HTR-8/SVneo (cell line): ENCODE measurements at places on chromosomes 12 and 14.

GRCh38 chr14:104099096-104100041 lies 13.9 kb downstream of the ASPG start:
- DNase-seq = no peak

GRCh38 chr12:112969547-112970306 lies 8.6 kb upstream of the OAS2 start:
- DNase-seq = no peak

GRCh38 chr14:104979758-104980610 lies 1.8 kb upstream of the AHNAK2 start:
- no peak for DNase-seq

- DNase-seq = no peak
These were observed 136.4 kb upstream of the NCOR2 start for GRCh38 chr12:124703856-124704255.

DNA sequence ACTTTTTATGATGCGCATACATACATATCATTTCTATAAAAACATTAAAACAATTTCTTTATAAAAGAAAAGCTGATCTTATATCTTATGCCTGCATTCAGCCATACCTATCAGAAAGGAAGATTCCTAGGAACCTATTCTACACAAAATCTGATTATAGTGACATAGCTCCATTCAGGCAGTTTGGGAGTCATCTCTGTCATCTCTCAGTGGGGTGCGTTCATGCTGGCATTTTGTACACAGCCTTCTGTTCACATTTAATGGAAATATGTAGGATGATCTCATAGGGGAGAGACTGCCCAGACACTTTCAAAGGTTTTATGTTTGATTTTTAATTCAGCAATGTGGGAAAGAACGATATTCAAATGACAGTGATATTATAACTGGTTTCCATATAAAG lies 52.9 kb downstream of the ATL1 start:
- DNase-seq = no peak

GRCh38 chr12:56086608-56087007 lies 6.6 kb downstream of the ERBB3 start:
- no peak for DNase-seq

- DNase-seq = no peak
These were observed 14.6 kb downstream of the ATXN7L3B start for GRCh38 chr12:74552201-74552600.

GRCh38 chr12:95396849-95397468 lies 77.0 kb upstream of the METAP2 start:
- peak; percentile 10 for DNase-seq

GRCh38 chr14:51726166-51726899 lies 74.6 kb downstream of the FRMD6 start:
- DNase-seq = no peak

DNA sequence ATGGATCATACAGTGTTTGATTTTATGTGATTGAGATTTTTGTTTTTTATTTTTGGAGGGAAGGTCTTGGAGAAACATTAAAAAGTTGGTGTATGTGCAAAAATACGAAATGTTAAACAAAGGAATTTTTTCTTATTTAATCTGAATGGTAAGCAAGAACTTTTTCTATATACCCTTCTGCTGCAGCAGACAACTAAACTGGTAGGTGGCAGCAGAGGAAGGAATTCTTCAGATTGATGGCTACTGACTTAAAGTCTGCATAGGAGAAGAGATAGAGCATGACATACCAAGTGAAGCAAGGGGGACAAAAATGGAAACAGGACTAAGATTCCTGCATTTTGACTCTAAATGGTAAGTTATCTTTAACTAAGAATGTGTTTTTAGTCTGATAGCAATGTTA lies 42.0 kb upstream of the A2ML1 start:
- peak; percentile 14 for DNase-seq

- no peak for DNase-seq
These were observed 11.8 kb downstream of the ZFYVE21 start for GRCh38 chr14:103727313-103727980.

DNA sequence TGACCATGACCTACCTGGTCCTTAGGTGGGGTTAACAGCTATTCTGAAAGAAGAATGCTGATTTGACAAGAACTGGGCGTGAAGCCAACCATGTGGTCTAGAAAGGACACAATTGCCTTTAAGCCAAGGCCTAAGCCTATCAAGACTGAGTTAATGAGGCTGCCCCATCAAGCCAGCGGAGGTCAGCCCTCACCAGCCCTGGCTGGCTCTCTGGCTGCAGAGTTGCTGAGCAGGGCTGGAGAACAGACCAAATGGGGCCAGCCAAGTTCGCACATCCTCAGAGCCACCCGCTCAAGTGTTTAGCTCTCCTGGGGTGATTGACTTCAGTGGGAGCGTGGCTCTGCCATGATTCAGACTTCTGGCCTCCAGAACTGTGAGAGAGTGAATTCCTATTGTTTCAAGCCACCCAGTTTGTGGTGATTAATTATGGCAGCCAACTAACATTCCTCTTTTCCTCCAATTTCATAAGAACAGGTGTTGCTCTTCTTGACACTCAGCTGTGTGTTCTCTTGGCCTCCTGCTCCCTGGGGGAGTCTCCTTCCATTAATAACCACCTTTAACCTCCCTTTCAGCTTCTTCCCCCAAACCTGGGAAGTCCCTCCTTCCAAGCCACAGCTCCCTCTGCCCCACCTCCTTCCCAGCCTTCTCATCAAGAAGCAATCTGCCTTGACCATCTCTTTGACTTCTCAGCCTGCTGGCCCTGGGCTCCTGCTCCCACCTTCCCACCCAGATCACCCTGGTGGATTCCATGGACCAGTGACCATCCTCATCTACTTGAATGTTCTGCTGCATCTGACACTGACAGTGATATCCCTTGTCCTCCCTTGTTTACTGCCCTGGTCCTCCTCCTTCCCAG lies 5.3 kb upstream of the SERPINA5 start:
- DNase-seq = no peak

DNA sequence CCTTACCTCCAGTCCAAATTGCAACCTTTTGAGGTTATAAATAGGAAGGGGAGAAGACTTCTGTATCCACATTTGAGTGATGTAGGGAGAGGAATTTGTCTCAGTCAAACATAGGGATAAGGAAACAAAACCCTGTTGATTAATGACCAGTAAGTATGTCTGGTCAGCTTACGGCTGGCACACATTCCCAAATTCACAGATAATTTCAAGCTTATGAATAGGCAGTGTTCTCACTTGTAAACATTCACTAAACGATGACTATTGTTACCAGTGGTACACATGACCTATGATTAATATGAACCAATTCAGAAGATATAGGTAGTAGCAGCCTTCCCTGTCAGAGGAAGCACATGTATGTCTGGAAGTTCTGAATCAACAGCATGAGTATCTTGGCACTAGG lies 33.0 kb upstream of the SLC5A8 start:
- DNase-seq = no peak

- DNase-seq = no peak
These were observed 44.2 kb downstream of the SOCS2 start for GRCh38 chr12:93616584-93617101.

DNA sequence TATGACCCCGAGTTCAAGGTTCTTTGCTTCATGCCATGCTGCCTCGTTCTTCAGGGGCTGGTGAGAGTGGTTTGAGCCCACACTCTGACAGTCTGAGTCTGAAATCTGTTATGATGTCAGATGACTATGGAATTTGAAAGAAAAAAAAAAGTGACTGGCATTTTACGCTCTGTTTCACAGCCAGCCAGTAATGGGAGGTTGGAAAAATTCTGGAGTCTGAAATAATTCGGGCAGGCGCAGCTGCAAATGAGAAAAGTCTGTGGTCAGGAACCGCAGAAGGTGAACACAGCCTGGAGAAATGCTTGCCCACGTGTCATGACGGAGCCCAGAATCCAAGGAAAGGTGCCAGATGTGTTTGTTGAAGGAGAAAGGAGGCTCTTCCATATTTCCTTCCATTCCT lies 269.8 kb upstream of the PWP1 start:
- DNase-seq = no peak

- DNase-seq = no peak
These were observed 5.4 kb upstream of the GPR84 start for GRCh38 chr12:54369597-54370131.

DNA sequence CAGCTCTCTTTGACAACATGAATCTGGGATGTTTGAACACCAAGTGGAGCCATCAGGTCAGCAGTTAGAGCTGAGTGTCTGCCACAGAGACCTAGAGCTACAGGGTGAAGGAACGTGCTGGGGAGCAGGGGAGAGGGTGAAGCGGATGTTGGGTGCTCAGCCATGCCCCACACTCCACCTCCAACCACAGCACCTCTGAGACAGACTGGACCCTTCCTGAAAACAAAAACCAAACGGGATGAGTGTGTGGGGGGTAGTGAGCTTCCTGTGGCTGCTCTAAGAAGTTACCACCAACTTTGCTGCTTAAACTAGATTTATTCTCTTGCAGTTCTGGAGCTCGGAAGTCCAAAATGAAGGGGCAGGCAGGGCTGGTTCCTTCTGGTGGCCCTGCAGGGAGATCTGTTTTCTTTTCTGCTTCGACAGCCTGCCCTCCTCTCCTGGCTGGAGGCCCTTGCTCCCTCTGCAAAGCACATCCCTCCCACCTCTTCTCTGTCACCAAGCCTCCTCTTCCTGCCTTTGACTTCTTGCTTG lies 5.6 kb upstream of the GOLGA3 start:
- DNase-seq = no peak

DNA sequence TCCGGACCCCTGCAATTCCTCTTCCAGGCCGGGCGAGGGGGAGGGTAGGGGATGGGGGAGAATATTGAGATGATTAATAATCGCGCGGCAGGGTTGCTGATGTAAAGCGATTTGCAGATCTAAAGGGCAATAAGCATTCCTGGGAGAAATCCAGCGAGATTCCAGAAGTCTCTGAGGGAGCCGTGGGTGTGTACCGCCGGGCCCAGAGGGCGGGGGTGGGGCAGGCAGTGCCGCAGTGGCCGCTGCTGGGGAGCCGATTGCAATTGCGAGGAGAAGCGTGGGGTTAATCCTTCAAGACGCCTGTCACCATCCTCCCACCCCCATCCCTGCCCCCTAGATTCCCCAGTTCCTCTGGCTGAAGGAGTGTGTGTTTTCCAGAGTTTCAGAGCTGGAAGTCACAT lies 16.4 kb downstream of the FOS start:
- peak; percentile 83 for DNase-seq

GRCh38 chr12:129127771-129128170 lies 274.5 kb downstream of the GLT1D1 start:
- DNase-seq = no peak

DNA sequence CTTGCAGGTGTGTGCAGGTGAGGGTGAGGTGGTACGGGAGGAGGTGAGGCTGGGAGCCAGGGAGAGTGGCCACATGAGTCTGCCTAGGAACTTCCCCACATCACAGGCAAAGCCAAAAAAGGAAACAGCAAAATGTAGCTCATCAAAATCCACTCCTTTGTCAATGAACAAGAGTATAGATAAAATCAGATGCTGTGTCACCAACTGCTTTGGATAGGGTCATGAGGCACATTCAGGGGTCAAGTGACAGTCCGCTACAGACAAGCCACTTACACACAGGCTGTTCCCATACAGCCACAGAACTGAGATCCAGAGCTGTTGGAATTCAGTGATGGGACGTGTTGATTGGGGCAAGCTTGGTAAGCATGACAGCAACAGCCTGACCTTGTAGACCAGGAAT lies 100.3 kb upstream of the NOS1 start:
- DNase-seq = no peak

DNA sequence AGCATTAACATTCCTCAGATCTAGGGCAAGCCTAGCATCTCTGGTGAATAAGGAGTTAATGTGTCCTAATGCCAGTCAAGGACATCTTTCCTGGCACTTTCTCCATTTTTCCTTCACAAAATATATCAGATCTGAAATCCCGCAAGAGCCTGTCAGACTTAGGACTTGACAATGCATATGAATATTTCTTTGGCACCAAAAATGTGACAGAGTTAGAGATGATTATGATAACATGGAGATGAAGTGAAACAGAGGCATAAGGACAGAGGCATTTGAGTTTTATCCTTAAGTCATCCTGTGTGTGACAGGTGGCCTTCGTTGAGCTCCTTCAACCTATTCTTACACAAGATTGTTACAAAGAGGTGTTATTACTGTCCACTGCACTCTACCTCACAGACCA lies 388.0 kb downstream of the EMP1 start:
- DNase-seq = no peak

- DNase-seq = no peak
These were observed 84.6 kb downstream of the WNK1 start for GRCh38 chr12:836952-837351.

DNA sequence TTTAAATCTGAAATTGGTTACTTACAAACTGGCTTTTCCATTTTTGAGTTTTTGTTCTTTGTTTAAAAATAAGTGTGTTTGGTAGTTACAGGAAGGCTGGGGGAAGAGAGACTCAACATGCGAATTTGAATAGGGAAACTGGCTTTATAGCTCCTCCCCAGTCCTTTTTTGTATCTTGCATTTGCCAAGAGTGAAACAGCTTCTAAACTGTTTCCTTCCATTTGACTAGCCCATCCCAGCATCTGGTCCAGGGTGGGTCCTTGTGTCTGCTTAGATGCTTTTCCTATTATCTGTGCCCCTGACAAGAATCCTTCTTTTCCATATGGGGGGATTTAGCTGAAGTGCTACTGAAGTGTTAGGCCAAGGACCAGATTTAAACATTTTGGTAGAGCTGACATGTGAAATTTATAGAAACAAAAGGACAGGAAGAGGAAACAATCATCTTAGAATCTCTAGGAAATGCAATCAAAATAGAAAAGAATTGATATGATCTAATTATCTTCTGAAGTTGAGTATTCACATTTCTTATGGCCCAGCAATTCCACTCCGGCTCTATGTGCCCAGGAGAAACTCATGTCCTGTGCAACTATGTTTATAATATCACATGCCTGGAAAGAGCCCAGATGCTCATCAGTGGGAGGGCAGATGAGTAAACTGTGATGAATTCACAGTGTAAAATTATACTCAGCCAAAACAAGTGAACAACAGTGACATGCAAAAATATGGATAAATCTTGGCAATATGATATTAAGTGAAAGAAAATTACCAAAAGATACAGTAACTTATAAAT lies 7.4 kb downstream of the SMOC1 start:
- peak; percentile 56 for DNase-seq

GRCh38 chr14:75650253-75651058 lies 10.2 kb downstream of the ERG28 start:
- no peak for DNase-seq

GRCh38 chr12:112370868-112371510 lies 11.2 kb downstream of the HECTD4 start:
- no peak for DNase-seq

DNA sequence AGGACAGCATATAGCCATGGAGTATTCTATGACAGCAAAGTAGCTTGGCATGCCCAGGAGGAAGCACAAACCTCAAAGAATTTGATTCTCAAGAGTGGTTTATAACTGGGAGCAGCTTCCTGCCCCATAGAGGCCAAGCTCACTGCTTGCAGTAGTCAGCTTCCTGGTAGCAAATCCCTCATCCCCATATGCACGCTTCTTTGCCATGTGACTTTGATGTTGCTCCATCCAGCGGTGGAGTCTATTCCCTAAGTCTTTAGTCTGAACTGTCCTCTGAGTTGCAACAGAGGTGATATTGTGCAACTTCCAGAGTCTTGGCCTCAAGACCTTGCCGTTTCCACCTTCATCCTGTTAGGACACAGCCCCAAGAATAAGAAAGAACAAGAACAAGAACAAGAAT lies 996.8 kb upstream of the TMEM132C start:
- DNase-seq = no peak
